H1 (cell line): ENCODE measurements at places on chromosomes 1 and 21.

DNA sequence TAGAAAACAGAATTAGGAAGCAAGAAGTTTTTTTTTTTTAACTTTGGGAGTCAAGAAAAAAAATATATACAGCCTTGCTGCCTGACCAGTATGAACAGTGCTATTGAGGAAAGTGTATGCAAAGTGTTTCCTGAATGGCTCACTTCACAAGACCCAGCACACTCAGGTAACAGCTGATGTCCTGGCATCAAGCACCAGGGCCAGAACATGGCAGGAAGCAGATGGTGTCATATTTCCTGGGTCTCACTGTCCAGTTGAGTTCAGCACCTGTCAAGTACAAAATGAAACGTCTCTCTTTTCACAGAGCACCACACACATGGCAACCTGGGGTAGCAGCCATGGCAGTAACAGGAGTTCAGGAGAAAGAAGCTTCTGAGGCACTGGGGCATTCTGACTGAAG lies 372.3 kb downstream of the TTLL7 start:
- no peak for DNase-seq

DNA sequence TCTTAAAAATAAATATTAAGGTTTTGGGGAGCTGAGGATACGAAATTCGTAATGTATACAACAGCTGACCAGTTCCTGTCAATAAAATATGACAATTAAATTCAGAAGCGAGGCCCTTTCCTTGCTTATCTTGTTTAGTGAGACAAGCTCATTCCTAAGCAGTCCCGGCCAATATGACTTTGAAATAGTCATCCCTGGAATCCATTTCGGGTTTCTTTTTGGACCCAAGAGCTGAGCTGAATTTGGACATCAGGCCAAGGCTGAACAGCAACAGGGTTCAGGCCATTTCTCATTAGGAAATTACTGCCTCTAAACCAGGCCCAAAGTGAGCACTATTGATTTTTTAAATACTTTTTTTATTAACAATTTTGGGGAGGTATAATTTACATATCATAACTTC lies 17.3 kb upstream of the FMN2 start:
- DNase-seq: no peak

DNA sequence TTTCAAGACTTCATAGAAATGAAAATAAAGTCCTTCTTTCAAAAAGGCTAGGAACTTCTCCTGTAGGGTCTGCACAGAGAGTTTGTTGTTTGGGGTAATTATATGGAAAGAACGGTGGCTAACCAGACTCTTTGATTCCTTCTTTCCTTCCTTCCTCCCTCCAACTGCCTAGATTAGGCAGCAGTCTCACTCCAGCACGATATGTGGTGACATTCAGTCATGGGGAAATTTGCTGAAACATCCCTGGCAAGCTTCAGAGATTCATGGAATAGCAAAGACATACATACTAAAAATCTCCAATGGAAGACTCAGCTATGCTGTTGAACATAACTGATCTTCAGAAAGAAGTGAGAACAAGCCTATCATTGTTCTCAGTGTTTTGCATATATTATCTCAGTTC lies 4.3 kb downstream of the NTMT2 start:
- no peak for DNase-seq

GRCh38 chr1:1971688-1972087 lies 31.9 kb downstream of the CFAP74 start:
- no peak for DNase-seq

DNA sequence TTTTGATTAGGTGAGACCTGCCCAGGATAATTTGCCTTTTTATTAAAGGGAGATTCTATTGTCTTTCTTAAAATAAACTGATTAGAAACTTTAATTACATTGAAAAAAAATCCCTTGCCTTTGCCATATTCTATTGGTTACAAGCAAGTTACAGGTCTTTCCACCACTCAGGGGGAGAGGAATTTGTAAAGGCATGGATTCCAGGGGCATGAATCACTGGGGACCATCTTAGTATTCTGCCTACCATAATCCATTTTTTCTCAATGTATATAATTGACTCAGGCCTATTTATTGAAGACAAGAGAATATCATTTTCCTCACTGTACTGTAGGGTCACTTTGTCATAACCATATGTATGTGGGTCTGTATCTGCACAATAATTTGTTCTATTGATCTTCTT lies 124.3 kb upstream of the PDE4B start:
- DNase-seq: no peak
